Chondrocyte (in vitro differentiated cells): ENCODE measurements at places on chromosomes 16 and 17. TPM values are rescaled to one million over a fixed set of nuclear protein-coding genes. Genes with fewer than 3 reads are reported as not detected.

ZG16 gene
- total RNA-seq, result not detected in 3 replicates

- H3K4me3 ChIP-seq, result no peak overlapping the region
- H3K27ac ChIP-seq, result no peak overlapping the region
- peaks cover 13% of the 10 kb centered on the region for H3K4me1 ChIP-seq
- no peak for DNase-seq
These were observed 11.3 kb upstream of the VWA3A start for GRCh38 chr16:22081050-22081449.

DNA sequence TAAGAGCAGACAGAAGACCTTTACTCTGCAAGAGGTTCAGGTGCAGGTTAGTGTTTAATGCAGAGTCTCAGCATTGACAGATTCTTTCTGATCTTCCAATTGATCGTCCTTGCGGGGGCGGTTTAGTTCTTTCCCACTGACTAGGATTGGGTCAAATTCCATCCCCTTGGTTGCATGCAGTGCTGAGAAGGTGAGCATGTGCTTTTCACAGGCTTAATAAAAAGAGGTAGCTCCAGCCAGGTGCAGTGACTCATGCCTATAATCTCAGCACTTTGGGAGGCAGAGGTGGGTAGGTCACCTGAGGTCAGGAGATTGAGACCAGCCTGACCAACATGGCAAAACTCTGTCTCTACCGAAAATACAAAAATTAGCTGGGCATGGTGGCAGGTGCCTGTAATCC is 7.5 kb upstream of the ITGAD start:
- H3K27me3 ChIP-seq, result peaks cover 28% of the 10 kb centered on the region
- no peak overlapping the region for H3K4me3 ChIP-seq
- no peaks in the 10 kb centered on the region for H3K36me3 ChIP-seq
- H3K4me1 ChIP-seq, result no peaks in the 10 kb centered on the region
- no peak for DNase-seq
- H3K27ac ChIP-seq, result no peak overlapping the region

GRCh38 chr17:33436321-33436720 is 143.2 kb upstream of the ASIC2 start:
- H3K27me3 ChIP-seq, result no peaks in the 10 kb centered on the region
- H3K36me3 ChIP-seq, result no peaks in the 10 kb centered on the region
- H3K4me3 ChIP-seq, result no peak overlapping the region
- H3K4me1 ChIP-seq, result no peaks in the 10 kb centered on the region
- no peak overlapping the region for H3K27ac ChIP-seq

DNA sequence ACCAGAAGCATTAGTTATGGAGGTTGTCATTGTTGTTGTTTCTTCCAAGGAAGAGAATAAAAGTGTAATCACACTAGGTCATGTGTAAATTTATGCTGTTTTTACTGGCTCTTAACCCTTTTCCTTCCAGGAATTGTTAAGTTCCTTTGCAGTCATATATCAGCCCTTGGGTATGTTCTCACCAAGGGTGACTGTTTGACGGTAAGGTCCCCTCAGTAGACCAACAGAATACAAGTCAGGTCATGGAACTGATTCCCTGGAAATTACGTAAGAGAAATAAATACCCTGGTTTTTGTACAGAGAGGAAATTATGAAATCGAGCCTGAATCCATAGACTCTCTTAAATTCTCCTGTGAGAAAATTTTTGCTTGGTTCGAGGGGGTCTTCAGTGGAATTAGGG is 11.2 kb upstream of the KCNJ2 start:
- H3K4me3 ChIP-seq, result no peak overlapping the region
- no peaks in the 10 kb centered on the region for H3K36me3 ChIP-seq
- no peak overlapping the region for H3K27ac ChIP-seq
- no peaks in the 10 kb centered on the region for H3K4me1 ChIP-seq

GRCh38 chr17:19728084-19728495 is 11.7 kb upstream of the SLC47A2 start:
- H3K4me1 ChIP-seq, result peaks cover 25% of the 10 kb centered on the region
- no peak for DNase-seq
- H3K27ac ChIP-seq, result peak overlapping the region; percentile 68
- H3K4me3 ChIP-seq, result no peak overlapping the region
- H3K27me3 ChIP-seq, result peaks cover 3% of the 10 kb centered on the region
- H3K36me3 ChIP-seq, result no peaks in the 10 kb centered on the region

UBTF gene
- 62.1 to 108 TPM (median 62.9 TPM) in 3 replicates for total RNA-seq

DNA sequence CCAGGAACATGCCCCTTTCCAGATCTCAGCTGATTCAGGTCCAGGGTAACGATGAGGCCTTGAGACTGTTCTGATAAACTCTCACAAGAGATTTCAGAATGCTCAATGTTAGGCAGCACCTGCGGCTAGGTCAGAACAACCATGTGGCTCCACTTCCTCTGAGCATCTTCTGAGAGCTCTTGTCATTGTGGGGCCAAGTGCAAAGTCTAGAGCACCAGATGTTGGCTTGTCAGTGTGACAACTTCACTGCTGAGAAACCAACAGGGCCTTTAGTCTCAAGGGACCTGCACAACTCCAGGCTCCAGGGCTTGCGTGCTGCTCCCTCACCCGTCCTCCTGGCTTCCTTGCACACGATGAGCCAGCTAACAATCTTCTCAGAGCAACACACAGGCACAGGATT is 29.0 kb downstream of the FCSK start:
- peak overlapping the region; percentile 65 for H3K27ac ChIP-seq
- DNase-seq, result no peak
- H3K27me3 ChIP-seq, result no peaks in the 10 kb centered on the region
- H3K4me3 ChIP-seq, result no peak overlapping the region
- peaks cover 8% of the 10 kb centered on the region for H3K36me3 ChIP-seq

- H3K27me3 ChIP-seq, result no peaks in the 10 kb centered on the region
- peak overlapping the region; percentile 76 for H3K27ac ChIP-seq
- H3K4me3 ChIP-seq, result peak overlapping the region; percentile 59
- H3K4me1 ChIP-seq, result peaks cover 49% of the 10 kb centered on the region
- DNase-seq, result no peak
These were observed 5.5 kb downstream of the SEC14L1 start for GRCh38 chr17:77146246-77146632.

- H3K36me3 ChIP-seq, result peaks cover 23% of the 10 kb centered on the region
- H3K4me1 ChIP-seq, result no peaks in the 10 kb centered on the region
- peak; percentile 56 for DNase-seq
- H3K4me3 ChIP-seq, result no peak overlapping the region
- H3K27ac ChIP-seq, result no peak overlapping the region
- H3K27me3 ChIP-seq, result no peaks in the 10 kb centered on the region
These were observed 37.4 kb downstream of the CCDC57 start for GRCh38 chr17:82175201-82175600.

KRTAP4-6 gene
- total RNA-seq, result not detected in 3 replicates

CCDC200 gene
- total RNA-seq, result not detected in 3 replicates

DNA sequence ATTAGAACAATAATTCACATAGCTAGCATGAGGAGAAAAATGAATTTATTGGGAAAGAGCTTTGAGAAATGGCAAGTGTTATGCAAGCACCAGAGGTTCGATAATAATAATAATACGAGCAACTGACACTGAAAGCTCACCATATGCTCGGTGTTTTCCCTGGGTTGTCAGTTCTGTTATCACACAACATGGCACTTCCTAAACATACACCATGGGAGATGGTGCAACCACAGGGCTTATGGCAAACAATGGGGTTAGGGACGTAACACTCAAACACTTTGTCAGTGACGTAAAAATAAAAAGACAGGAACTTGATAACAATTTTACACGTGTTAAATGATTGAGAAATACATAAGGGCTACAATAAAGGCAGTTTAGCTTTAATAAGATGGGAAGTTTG is 23.7 kb downstream of the OR1D5 start:
- H3K36me3 ChIP-seq, result no peaks in the 10 kb centered on the region
- DNase-seq, result no peak
- peaks cover 18% of the 10 kb centered on the region for H3K27me3 ChIP-seq

DNA sequence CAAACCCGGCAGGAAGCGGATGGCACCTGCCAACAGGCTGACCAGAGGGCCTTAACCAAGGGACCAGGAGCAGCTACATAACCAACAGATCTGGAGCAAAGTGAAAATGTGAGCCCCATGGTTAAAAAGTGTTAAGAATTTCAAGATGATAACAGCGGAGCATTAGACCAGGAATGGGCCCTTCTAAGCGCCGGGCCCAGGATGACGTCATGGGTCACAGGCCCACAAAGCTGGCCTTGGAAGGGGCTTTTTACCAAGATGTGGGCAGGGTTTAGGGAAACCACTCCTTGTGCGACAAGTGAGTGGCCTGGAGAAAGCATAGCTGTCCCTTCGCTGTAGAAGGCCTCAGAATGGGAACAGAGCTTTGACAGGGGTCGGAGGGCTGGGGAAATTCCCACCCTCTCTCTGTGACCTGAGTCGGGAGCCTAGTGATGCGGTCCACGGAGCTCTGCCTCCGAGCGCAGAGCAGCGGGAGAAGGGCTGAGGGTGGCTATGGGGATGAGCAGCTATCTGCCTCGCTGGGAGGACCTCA is 84.4 kb upstream of the RPL38 start:
- H3K4me1 ChIP-seq, result peaks cover 27% of the 10 kb centered on the region
- no peak for DNase-seq
- H3K4me3 ChIP-seq, result no peak overlapping the region

DNA sequence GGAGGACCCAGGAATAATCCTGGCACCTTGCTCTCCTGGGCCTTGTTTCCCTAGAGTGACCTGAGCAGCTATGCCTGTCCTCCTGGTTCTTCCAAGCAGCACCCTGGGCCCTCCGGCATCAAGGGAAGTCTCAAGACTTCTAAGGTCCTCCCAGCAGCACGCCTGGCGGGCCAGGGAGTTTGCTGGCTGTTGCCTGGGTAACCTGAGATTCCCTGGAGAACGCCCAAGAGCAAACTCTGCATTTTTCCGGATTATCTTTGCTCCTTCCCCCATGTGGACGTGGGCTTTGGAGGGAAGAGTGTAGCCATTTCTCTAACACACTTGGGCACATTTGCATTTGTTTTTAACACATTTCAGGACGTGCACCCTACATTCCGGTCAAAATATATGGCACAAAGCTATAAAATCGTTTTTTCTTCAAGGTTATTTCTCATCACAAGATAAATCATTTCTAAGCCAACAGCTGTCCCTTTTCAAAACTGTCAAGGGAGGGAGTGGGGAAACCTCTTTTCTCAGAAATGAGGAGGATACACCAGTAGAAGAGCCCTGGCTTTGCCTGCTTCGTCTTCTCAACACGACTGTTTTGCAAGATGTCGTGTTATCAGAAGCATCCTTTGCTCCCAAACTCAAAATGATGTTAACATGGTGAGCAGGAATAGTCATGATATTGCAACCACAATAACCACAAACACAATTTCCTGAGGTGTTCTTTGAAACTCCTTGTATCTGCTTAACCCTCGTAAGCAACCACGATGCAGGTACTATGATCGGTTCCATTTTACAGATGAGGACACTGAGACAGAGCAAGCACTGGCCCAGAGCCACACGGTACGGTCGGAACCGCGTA is 116.5 kb downstream of the ADCY9 start:
- peak overlapping the region; percentile 23 for H3K4me3 ChIP-seq
- no peaks in the 10 kb centered on the region for H3K27me3 ChIP-seq
- peaks cover 32% of the 10 kb centered on the region for H3K4me1 ChIP-seq
- no peaks in the 10 kb centered on the region for H3K36me3 ChIP-seq

DNA sequence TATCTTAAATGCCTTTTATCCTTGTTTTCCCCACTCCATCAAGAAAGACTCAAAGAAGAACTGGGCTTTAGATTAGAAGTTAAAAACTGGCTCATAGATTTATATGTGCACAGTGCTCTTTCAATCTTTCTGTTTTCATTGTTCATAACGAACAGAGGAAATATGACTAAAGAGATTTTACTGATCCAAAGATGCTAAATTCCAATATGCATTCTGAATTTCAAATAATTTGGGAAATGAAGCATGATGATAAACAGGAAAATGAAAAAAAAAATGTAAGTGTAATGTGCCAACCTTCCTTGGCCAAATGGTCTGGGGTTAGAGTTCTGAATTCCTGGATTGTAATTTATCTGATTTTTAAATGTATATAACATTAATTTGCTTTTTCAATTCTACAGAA is 25.0 kb upstream of the SMIM36 start:
- DNase-seq, result no peak
- H3K27me3 ChIP-seq, result peaks cover 7% of the 10 kb centered on the region
- no peaks in the 10 kb centered on the region for H3K36me3 ChIP-seq
- no peak overlapping the region for H3K4me3 ChIP-seq
- no peak overlapping the region for H3K27ac ChIP-seq

PLCG2 gene
- total RNA-seq, result 0.94 to 1.1 TPM (median 1.1 TPM) in 3 replicates

CCL4 gene
- not detected in 3 replicates for total RNA-seq

KRT39 gene
- not detected in 3 replicates for total RNA-seq

KLHL11 gene
- 12.9 to 15.3 TPM (median 14.6 TPM) in 3 replicates for total RNA-seq

CETP gene
- total RNA-seq, result not detected in 3 replicates

DNA sequence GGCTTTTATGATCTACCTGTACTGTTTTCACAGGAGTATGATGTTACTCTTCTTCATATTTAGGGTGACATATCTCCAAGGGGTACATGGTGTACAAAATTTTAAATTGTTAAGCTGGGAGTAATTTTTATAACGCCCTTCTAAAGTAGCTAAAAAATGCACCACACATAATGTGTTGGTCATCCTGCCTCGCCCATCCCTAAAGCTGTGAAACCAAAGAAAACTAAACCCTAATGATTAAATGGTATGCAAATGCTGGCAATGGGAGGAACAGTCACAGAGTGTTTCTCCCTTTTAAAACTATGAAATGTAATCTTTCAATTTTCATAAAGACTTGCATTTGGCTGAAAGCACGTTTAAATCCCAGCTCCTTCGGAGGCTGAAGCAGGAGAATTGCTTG is 2.0 kb upstream of the KRT24 start:
- H3K4me3 ChIP-seq, result no peak overlapping the region
- H3K4me1 ChIP-seq, result no peaks in the 10 kb centered on the region
- no peak overlapping the region for H3K27ac ChIP-seq
- H3K27me3 ChIP-seq, result peaks cover 45% of the 10 kb centered on the region

DNA sequence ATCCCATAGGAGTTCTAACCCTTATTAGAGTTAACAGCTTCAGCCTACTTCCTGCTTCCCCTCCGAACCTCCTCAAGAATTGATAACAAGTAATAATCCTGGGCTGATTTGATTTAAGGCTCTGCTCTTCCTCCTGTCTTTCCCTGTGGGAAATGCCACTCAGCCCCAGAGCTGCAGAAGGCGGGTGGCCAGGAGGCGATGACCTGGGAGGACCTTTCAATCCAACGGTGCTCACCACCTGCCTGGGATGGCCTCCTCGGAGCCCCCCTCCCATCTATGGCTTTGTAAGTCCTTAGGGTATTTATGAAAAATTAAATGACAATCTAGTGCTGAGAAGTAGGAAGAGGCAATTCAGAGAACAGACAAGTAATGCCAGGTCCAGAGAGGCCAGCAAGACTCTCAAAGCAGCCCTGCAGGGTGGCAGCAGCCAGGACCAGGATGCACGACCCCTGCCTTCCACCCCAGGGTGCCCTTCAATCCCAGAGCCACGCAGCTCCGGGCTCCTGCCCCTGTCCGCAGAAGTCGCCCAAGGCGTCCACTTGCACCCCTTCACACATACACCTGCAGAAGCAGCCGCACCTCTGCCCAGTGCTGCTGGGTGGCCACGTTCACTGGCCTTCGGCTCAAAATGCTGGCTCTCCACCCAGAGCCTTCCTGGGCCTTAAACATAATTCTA is 34.3 kb downstream of the ABR start:
- peaks cover 10% of the 10 kb centered on the region for H3K4me1 ChIP-seq
- H3K27me3 ChIP-seq, result no peaks in the 10 kb centered on the region
- H3K27ac ChIP-seq, result no peak overlapping the region
- H3K4me3 ChIP-seq, result no peak overlapping the region
